Bone marrow (tissue), 2 donors: ENCODE measurements at places on chromosomes 5 and 9.

DNA sequence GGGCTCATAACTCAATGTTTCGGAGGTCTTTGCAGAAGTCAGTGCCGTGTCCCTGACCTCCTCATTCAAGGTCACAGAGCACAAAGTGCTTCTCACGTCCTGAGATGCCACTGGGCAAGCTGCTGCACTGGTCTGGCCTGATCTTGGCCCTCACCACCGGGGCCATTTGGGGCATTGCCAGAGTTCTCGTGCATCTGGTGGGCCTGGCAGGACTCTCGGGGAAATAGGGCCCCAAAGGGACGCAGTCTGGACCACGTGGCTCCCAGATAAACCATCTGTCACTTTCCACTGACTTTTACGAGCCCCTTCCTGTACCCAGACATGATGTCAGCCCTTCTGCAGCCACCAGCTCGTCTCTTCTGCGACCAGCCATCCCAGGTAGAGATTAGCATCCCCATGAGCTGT, 54.8 kb downstream of the HRH2 start:
- DNase-seq = no peak

- DNase-seq = no peak
These were observed 203.6 kb downstream of the SNX18 start for GRCh38 chr5:54721116-54721515.

GRCh38 chr5:10620346-10620745, 56.5 kb downstream of the ANKRD33B start:
- no peak for DNase-seq

- no peak for DNase-seq
These were observed 56.2 kb upstream of the ABCA1 start for GRCh38 chr9:104984121-104984520.

DNA sequence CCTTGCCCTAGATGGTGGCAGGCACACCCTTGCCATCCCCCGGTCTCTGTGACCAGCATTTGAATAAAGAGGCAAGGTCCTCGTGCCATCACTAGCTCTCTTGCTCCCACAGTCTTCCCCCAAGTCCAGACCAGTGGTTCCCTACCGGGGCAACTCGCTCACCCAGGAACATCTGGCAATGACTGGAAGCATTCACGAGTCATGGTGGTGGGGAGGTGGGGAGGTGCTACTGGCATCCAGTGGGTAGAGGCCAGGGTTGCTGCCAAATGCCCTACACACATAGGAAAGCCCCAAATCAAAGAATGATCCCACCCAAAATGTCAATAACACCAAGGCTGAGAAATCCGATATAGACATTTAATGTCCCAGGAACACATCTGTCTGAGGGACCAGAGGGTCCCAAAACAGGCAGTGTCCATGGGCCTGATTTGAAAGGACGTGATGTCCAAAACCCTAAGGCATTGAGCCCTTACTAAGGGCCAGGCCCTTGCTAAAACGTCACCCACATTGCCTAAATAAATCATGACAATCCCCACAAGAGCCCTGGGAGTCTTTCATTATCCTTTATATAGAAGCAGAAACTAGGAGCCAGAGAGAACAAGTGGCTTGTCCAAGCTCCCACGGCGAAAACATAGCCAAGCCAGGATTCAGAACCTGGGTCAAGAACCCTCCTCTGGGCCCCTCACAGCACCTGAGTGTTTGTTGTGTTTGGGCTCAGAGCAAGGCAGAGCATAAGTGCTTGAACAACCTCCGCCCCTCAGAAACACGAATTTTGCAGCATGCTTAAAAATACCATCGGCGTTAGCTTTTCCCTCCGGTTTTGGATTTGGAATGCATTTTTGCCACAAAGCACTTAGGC, 119.3 kb upstream of the WWC1 start:
- no peak for DNase-seq

GRCh38 chr9:70883056-70883455, 238.4 kb downstream of the TRPM3 start:
- no peak for DNase-seq

- DNase-seq = no peak
These were observed 11.2 kb downstream of the SLC45A2 start for GRCh38 chr5:33973271-33973670.

DNA sequence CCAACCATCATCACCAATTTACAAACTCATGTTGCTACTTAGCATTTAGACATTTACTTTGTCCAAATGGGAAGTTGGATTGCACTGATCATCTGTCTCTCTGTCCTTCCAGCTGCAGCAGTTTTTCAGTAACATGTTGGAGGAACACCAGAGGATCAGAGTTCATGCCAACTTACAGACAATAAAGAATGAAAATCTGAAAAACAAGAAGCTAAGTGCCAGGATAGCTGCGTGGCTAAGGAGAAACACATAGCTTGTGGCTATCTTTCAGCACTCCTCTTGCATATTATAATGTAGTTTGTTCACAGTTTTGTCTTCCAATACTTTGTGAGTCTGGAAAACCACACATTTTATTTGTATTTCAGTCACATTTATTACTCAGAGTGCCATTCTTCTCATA, 6.4 kb upstream of the ARL14EPL start:
- DNase-seq = no peak

- no peak for DNase-seq
These were observed 16.1 kb upstream of the CRB2 start for GRCh38 chr9:123339666-123340510.

DNA sequence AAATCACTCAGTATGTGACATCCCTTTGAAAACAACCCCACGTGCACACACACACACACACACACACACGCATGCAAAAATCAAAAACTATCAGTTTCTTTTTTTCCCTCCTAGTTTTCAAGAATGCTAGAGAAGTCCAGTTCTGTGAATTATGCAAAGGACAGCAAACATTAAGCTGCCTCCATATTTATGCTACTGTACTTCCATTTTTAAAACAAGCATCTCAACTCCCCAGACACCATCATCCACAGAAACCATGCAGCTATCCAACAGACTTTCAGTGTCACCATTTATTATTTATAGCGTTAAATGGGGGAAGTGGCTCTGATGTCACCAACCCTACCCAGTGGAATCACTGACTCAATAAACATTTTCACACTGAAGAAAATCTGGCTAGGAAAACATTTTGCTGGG, 1.6 kb downstream of the FBXW11 start:
- no peak for DNase-seq

DNA sequence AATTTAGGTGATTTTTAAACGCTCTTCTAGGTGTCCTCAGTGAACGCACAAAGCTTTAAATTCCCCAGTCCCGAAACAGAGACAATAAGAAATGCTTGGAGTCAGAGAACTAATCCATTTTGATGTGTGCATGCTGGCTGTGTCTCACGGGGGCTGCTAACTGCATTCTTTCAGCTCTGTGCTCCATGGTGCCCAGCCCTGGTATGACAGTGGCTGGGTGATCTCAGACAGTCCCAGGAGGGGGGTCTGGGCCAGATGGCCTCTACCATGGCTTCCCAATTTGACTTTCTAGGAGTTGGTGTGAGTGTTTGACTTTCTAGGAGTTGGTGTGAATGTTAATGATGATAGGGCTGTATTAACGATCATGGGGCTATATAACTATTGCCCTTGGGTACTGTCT, 12.1 kb downstream of the OLFM1 start:
- DNase-seq = no peak

- no peak for DNase-seq
These were observed 14.8 kb downstream of the GGTA1 start for GRCh38 chr9:121484651-121485446.

DNA sequence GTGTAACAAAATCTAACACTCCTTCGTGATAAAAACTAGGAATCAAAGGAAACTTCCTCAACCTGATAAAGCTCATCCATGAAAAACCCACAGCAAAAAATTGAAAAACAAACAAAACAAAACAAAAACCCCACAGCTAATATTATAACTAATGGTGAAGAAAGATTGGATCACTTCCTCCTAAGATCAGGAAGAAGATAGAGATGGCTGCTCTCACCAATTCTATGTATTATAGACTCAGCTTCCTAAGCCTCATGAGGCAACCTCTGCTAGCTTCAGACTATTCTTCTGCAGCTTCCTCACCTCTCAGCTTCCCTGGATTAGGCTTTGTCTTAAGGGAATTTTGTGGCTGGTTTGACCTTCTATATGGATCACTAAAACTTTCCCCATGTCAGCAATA, 40.1 kb downstream of the PHAX start:
- DNase-seq = no peak

DNA sequence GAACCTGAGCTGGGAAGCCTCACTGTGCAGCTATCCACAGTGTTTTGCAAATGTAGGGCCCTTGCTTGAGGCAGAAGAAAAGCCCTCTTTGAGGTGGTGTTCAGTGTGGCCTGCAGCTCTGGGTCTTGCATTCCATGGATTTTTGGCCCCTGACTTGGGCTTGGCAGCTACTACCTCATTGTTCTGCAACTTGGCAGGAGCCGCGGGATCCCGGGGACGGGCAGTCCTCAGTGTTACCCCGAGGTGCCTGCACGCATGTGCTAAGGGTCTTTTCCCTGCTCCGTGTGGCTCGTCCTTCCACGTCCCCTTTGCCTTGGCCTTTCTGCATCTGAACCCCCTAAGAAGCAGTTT, 39.8 kb downstream of the NEK6 start:
- no peak for DNase-seq
